Right renal pelvis (tissue), 4 donors: ENCODE measurements at places on chromosomes 4 and X. TPM values are rescaled to one million over a fixed set of nuclear protein-coding genes. Genes with fewer than 3 reads are reported as not detected.

DNA sequence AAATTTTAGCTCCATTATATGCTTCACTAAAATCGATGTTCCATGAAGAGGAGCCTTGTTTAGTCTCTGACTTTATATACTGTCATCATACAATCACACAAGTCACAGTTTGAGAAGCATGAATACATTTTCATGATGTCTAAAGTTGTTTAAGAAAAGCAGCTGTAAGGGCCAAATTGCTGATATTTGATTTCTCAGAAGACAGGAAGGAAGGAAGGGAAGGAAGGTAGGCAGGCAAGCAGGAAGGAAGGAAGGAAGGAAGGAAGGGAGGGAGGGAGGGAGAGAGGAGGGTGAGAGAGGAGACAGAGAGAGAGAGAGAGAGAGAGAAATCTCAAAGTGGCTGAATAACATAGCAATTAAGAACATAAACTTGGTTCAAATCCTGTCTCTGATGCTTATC, 153.7 kb downstream of the RTL9 start:
- no peak for DNase-seq

CCKAR gene
- 0.05 TPM for polyA plus RNA-seq

GRCh38 chr4:108263057-108263456, 94.3 kb upstream of the LEF1 start:
- no peak for DNase-seq

IL13RA1 gene
- polyA plus RNA-seq, result 54.7 TPM
